GM23248 (cell line): ENCODE measurements at places on chromosomes 2 and 18. TPM values are rescaled to one million over a fixed set of nuclear protein-coding genes. Genes with fewer than 3 reads are reported as not detected.

The MAPRE3 gene
- polyA plus RNA-seq = 21.6 and 23.0 TPM in 2 replicates

The REG3G gene
- not detected in 2 replicates for polyA plus RNA-seq

The SLC16A14 gene
- polyA plus RNA-seq = not detected in 2 replicates

The MFF gene
- 300 and 301 TPM in 2 replicates for polyA plus RNA-seq

GRCh38 chr2:127700527-127701192 is 637 bp upstream of the SFT2D3 start:
- peak; percentile 21 for DNase-seq
